Dermis microvascular lymphatic vessel endothelial cell (primary cell): ENCODE measurements at places on chromosomes 5 and 9.

DNA sequence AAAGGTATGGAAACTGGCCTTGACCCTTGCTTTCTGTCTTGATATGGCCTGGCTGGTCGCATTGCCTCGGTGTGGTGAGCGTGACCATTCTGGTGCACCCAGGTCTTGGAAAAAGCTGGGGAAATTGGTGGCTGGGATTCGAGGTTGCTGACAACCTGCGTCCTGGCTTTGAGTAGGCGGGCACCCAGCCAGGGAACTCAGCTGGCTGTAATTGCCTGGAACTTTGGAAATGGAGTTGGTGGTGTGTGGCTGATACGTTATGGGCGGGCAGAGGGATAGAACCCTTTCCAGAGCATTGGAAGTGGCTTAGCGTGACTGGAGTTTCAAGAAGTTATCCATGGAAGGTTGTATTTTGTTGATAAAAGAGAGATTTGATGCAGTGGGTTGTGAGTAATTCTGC lies 35.2 kb downstream of the KCNMB1 start:
- no peak for DNase-seq

DNA sequence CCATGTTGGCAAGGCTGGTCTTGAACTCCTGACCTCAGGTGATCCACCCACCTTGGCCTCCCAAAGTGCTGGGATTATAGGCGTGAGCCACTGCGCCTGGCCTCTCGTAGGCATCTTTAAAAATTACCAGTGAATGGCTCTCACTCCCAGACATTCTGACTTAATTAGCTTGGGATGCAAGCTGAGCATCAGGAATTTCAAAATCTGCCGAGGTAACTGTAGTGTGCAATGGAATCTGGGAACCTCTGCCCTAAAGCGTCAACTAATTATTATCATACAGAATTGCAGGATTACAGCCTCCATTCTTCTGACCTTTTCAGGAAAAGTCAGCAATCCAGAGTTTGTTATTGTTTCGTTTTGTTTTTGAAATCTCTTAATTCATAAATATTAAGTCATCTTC lies 213.4 kb upstream of the DMAC1 start:
- DNase-seq: no peak

- no peak for DNase-seq
These were observed 471.3 kb downstream of the LRRC70 start for GRCh38 chr5:63049935-63050334.

GRCh38 chr9:37575001-37575400 lies 1.2 kb downstream of the FBXO10 start:
- DNase-seq: no peak

- no peak for DNase-seq
These were observed 215.3 kb upstream of the EDIL3 start for GRCh38 chr5:84599964-84600363.

- no peak for DNase-seq
These were observed 113.5 kb downstream of the CAAP1 start for GRCh38 chr9:26779062-26779461.

GRCh38 chr5:109619021-109619460 lies 70.7 kb upstream of the MAN2A1 start:
- DNase-seq: no peak

- no peak for DNase-seq
These were observed 71.3 kb downstream of the COL5A1 start for GRCh38 chr9:134712926-134713325.

GRCh38 chr9:90069085-90069484 lies 464.3 kb downstream of the GADD45G start:
- no peak for DNase-seq

GRCh38 chr9:133201424-133202144 lies 7.5 kb downstream of the OBP2B start:
- no peak for DNase-seq

- DNase-seq: no peak
These were observed 270.4 kb upstream of the TMEM161B start for GRCh38 chr5:88539026-88539425.
